Muscle of arm (tissue), 14 donors: ENCODE measurements at places on chromosomes 11 and 22. TPM values are rescaled to one million over a fixed set of nuclear protein-coding genes. Genes with fewer than 3 reads are reported as not detected.

Gene APLNR
- 86.6 TPM for polyA plus RNA-seq

DNA sequence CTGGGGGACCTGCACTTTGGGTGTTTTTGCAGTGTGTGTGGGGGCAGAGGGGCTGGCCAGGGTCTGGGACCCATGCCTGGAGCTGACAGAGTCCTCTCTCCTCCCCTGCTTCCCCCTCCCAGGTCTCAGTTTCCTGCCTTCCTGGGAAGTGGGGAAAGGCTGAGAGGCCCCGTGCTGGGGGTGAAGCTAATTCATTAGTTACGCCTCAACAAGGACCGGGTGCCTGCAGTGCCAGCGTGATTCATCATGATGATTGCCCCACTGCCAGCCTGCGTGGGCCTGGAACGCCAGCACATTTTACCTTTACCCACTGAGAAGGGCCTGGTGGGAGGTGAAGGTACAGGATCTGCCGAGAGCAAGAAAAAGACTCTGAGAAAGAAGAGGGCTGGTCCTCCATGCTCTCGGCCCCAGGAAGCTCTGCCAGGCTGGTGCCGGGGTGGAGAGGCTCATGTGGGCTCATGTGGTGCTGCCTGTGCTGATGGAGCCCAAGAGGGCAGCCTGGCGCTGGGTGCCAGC, 2.9 kb upstream of the LRRC10B start:
- DNase-seq, result no peak

GRCh38 chr11:105910095-105910715, 111.8 kb downstream of the MSANTD4 start:
- no peak for DNase-seq

- no peak for DNase-seq
These were observed 58.9 kb upstream of the ALX4 start for GRCh38 chr11:44368886-44369285.

DNA sequence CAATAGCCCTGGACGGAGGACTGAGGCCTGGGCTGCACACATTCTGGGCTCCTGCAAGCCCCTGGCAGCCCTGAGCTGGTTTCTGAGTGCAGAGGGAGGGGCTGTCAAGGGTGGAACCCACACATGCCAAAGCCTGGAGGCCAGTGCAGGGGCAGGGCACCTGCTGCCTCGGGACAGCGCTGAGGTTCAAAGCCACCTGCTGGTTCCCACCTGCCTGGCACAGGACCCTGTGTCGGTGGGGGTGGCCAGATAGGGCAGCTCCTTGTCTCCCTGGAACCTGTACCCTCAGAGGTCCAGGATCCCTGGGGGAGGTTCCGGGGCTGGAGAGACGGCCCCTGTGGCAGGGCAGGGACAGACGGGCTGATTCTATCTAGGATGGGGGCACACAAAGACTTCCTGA, 40.8 kb downstream of the RTN4R start:
- DNase-seq, result no peak

DNA sequence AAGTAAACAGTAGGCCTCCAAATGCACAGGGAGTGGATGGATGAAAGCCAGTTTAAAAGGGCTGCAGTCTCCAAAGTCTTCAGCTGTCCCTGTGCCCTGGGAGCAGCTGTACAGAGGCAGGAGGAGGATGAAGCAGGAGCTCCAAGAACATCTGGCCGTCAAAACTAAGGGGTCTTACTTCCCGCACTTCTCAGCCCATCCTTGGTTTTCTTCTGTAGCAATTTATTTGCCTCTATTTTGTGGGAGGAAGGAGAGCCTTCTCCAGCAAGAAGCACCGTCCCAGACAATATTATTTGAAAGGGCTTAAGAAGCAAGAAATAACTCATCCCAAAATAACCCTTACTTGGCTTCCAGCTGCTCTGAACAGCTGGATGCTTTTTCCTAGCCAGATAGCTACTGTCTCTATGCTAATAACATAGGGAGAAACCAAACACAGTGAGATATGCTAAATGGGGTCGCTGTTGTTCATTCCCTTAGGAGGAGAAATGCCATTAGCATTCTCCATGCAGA, 133.2 kb downstream of the SPATA19 start:
- DNase-seq, result peak; percentile 57

GRCh38 chr11:12707500-12707880, 33.3 kb downstream of the TEAD1 start:
- DNase-seq, result no peak

Gene TMEM45B
- polyA plus RNA-seq, result 0.19 TPM

- DNase-seq, result peak; percentile 17
These were observed 152.0 kb upstream of the SYN3 start for GRCh38 chr22:33209930-33210784.

GRCh38 chr11:35944503-35945136, 758 bp downstream of the LDLRAD3 start:
- peak; percentile 32 for DNase-seq
